ENCODE measurements at places on chromosomes 6 and 20.

GRCh38 chr6:146770965-146771735, 172.4 kb downstream of the ADGB start:
- DNase-seq: no peak

GRCh38 chr6:106116125-106116832, 30.1 kb downstream of the PRDM1 start:
- DNase-seq: peak; percentile 65

DNA sequence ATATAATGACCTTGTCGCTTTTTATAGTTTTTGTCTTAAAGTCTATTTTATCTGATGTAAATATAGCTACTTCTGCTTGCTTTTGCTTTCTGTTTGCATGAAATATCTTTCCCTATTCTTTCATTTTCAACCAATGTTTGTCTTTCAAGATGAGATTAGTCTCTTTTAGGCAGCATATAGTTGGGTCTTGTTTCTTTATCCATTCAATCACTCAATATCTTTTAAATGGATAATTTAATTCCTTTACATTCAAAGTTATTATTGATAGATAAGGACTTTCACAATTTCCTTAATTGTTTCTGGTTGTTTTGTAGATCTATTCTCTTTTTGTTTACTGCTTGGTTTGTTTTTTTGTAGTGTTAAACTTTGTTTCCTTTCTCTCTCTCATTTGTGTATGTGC, 43.5 kb upstream of the TPD52L1 start:
- DNase-seq: no peak

DNA sequence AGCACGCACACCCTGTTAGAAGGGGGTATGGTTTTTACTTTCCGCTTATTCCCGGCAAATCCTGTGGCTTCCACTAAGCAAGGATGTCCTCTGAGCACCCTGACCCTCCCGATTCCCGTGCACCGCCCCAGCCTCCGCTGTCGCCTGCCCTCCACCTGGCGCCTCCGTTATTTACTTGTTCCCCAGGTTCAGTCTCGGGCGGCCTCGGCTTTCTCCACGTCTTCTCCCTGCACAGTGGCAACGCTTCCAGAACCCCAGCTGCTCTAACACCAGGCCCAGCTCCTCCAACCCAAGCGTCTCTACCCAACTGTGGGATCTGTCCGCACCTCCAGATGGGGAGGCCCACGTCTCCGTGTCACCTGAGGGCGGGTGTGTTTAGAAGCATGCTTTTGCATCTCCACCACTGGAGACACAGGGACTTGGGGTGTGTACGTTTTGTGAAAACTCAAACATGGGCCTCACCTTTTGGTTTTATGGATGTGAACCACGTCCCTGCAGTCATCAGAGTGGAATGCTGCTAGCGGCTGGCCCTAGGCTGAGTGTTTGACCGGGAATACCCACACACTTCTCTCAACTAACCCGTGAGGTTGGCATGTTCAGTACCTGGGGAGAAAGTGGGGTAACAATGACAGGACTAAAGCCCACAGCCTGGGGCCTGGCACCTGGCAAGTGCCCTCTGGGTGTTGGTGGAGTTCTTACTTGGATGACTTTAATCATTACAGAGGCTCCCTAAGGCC, 79.9 kb downstream of the THBS2 start:
- no peak for DNase-seq

- no peak for DNase-seq
Observed at GRCh38 chr20:63264000-63264399, 8.6 kb upstream of the ARFGAP1 start.

- no peak for DNase-seq
Observed at GRCh38 chr6:129120856-129121638, 238.1 kb downstream of the LAMA2 start.

DNA sequence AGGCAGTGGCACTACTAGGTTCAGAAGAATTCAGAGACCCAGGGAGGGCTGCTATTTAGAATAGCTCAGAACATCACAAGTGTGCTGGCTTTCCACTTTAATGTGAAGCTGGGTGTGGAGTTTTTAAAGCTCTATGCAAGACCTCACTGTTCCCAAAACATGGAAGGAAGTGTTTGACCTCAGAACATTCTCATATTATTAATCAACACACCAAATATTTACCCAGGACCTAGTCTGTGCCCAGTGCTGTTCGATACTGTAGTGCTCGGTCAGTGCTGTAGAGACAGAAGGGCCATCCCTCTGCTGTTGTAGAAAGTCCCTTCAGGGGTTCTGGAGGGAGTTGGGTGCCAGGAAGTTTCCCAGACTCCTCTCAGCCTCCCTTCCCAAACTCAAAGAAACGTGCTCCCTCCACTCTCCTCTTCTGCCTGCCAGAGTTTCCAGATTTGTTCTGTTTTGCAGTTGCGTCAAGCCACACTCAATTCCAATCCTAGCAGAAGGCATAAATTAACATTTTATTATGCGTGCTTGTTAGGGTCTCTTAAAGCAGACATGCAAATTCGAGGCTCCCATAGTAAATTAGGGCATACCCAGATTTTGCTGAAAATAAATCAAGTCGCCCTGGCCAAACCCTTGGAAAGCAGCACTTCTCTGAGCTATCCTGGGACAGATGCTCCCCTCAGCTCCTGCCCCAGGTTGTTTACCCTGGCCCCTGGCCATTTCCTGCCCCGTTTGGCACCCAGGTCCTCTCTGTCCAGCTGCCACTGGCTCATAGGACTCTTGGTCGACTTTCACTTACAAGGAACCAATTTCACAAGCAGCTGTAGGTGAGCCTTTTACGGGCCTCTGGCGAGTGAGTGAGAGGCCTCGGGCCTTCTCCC, 248.6 kb downstream of the HIVEP2 start:
- DNase-seq: no peak

GRCh38 chr20:59662161-59662560, 57.8 kb downstream of the PHACTR3 start:
- DNase-seq: no peak

- peak; percentile 16 for DNase-seq
Observed at GRCh38 chr6:53734473-53735299, 60.1 kb upstream of the LRRC1 start.

DNA sequence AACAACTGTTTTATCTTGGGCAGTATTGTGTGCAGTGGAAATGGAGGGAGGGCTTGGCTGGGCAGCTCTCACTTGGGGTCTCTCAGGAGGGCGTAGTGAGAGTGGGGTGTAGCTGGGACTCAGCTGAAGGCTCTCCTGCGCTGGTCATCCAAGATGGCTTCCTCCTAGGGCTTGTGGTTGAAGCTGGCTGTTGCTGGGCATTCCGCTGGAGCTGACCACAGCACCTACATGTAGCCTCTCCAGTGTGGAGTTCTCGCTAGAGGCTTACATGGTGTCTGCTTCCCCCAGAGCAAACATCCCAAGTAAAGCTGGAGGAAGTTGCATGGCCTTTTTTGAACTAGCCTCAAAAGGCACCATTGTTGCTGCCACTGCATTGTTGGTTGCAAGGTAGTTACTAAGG, 344.1 kb upstream of the MARCKS start:
- DNase-seq: no peak

DNA sequence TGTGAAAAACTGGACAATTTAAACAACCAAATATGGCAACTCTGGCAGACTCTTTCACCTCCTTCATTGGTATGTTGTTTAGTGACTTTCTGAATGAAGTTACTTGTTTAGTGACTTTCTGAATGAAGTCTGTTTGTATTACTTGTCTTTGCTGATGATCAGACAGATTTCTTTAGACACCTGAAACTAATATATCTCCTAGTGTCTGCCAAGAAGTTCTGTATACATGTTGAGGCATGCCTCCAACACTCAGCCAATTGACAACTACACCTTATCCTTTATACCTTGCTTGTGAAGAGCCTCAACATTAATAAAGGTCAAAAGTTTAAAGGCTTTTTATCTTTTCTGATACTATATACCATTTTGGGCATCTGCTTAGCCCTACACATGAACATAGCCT, 725.4 kb upstream of the EPHA7 start:
- DNase-seq: no peak

DNA sequence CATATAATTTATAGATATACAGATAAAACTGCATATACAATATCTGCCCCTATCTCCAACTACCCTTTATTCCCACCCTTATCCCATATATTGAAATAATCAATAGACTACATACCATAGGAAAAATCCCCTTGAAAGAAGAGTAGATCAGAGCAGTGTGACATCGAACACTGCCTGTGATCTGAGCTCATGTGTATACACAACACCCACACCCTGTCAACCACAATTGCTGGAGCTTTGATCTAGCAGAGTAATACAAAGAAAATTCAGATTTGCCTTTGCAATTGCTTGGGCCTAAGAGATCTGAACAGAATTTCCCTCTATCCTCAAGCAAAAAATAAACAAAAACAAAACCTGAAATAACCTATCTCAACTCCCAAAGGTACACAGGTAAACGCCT, 119.3 kb downstream of the ASCC3 start:
- no peak for DNase-seq

DNA sequence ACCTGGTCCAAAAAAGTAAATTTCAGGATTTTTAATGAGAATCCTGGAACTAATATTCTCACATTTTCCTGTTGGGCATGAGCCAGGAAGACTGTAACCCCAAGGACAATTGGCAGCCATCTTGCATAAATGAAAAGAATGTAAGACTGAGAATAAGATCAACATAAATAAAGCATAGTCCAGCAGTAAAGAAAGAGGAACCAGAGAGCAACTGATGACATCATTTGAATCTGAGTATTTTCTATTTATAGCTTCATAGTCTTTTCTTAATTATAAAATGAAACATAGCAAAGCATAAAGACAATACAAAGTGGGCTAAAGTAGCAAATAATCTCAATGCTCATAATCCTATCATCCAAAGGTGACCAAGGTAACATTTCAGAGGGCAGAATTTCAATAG, 26.6 kb upstream of the FBXL4 start:
- no peak for DNase-seq

DNA sequence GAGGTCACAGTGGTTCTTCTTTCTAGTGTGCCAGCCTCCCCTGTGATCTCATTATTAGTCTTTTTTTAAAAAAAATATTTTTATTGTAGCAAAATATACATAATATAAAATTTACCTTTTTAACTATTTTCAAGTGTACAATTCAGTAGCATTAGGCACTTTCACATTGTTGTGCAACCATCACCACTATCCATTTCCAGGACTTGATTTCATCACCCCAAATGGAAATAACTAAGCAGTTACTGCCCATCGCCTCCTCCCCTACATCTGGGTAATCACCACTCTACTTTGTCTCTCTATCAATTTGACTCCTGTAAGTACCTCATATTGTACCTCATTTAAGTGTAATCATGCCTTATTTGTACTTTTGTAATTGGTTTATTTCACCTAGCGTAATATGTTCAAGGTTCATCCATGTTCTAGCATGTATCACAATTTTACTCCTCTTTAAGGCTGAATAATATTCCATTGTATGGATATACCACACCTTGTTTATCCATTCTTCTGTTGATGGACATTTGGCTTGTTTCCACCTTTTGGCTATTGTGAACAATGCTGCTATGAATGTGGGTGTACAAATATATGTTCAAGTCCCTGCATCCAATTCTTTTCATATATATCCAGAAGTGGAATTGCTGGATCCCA, 68.6 kb upstream of the FYN start:
- no peak for DNase-seq

GRCh38 chr20:2698912-2699311, 6.3 kb downstream of the EBF4 start:
- DNase-seq: no peak

GRCh38 chr20:32031007-32031958, 20.8 kb upstream of the HCK start:
- DNase-seq: peak; percentile 84

DNA sequence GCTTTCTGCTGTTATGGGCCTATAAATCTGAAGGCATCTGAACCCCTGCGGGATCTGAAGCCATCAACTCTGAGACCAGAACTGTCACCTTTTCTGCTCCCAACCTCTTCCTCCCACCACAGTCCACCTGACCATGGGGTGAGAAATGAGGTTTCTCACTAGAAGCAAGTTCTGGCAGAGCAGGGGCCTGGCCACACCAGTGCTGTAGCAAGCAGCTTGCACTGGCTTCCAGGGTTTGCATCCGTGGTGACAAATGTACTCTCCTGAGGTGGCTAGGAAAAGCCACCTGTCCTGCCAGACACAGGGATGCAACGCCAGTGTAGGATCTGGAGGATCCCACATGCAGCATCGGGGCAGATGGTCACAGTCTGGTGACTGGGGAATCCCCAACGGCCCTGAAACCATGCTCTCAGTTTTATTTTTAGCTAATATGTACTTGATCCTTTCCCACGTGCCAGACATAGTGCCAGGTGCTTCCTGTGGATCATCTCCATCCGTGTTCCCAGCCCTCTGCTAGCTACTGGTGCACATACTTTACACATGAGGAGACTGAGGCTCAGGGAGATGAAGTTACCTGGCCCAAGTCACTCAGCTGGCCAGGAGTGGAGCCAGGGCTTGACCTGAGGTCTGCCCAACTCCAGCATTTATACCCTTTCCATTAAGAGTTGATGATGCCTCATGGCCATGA, 122.1 kb upstream of the SPACA1 start:
- no peak for DNase-seq

GRCh38 chr20:44776980-44777379, 31.3 kb downstream of the KCNK15 start:
- DNase-seq: peak; percentile 32

DNA sequence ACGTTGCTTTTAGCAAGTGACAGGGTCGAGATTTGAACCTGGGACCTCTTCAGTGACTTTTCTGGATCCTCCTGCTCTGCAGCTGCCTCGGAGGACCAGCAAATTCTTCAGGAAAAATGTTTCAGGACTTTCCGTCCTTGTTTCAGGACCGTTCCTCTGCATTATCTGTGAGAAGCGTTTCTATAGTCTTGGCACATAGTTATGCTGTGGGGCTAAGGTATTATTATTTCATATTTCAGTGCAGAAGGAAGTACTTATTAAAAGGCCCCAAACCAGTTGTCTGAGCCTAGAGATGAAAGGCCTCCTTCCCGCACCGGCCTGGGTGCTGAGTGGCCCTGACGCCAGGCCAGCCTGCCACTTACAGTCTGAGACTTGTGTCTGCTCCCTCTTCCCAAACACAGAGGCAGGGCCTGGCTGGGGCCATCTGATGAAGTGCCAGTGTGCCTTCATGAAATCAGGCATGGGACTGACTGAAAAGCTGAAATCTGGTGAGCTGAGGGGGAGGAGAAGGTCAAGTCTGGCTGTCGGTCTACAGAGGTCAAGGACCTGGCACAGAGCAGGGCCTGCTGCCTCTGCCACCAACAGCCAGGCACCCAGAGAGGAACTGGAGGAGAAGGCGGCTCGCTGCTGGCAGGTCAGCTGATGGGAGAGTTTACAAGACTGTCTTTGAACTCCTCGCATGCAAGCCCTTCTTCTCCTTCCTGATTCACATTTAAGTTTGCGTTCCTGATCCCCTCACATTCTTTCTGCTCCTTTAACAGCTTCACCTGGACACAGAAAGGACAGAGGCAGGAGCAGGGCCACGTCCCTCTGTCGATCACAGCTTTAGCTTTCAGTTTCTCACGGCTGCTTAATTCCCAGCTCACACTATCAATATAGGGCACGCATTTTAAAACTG, 8.9 kb upstream of the QKI start:
- DNase-seq: peak; percentile 33

DNA sequence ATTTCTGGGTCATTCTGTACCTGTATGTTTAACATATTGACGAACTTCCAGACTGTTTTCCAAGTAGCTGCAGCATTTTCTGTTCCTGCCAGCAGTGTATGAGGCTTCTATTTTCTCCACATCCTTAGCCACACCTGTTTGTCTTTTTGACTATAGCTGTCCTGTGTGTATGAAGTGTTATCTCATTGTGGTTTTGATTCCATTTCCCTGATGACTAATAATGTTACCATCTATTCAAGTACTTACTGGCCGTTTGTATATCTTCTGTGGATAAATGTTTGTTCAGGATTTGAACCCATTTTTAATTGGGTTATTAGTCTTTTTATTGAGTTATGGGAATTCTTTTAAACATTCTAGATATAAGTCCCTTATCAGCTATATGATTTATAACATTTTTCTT, 95.2 kb downstream of the JAG1 start:
- peak; percentile 72 for DNase-seq
